CD4-positive, alpha-beta T cell treated with Interleukin-10 for 1 hour (primary cell): ENCODE measurements at places on chromosomes 4 and X.

GRCh38 chr4:144754562-144755410, 108.8 kb downstream of the HHIP start:
- no peak for DNase-seq

DNA sequence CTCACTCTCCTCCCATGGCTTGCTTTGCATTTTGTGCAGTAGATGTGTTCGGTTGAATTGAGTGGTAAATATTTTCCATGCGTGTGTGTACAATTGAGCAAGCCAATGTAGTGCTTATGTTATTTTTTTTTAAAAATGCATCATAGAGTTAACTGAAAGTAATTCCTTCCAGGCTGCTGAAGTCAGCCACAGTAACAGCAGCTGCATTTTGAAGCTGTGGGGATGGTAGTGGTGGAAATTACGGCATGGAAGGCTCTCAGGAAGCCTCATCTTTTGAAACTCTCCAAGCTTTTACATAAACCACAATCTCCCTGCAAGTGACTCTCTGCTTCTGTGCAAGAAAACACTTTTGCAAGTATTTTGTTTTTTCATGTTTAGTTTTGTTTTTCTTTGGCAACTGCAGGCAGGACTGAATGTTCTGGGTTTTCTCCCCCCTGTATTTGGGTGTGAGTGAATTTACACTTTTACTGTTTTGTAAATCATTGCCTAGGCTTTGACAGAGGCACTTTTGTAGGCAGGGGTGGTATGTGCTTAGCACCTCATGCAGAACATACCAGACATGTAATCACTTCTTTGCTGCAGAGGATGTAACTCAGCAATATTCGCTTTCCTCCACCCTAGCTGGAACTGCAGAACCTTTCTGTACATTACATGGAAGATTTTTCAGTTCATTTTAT, 56.2 kb downstream of the LRRC66 start:
- DNase-seq = no peak

GRCh38 chr4:165874791-165875371, 1.8 kb downstream of the TLL1 start:
- no peak for DNase-seq

- DNase-seq = no peak
These were observed 85.9 kb downstream of the GATB start for GRCh38 chr4:151674804-151675391.

DNA sequence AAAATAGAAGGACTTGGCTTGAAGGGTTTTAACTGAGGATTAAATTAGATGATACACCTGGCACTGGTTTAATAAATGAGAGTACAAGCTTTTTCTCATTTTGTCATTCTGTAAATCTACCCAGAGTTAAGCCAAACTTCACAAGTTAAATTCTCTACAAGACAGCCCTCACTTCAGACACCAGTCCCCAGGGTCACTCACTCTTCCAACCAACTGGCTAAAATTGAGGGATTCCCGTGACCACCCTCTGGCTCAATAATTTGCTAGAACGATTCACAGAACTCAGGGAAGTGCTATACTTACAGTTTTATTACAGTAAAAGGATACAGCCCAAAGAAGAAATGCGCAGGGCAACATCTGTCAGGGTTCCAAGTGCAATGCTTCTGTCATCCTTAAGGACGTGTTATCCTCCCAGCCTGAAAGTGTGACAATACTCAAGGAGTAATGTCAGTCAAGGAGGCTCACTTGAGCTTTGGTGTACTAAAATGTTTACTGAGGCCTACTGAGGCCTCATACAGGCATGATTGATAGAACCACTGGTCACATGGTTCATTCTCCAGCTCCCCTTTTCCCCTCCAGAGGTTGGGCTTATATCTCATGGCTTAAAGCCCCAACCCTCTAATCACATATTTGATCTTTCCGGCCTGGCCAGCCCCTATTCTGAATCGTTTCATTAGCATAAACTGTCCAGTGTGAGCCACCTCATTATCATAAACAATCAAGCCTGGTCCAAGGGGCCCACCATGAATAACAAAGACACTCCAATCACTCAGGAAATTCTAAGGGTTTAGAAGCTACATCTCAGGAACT, 9.6 kb upstream of the TMSB4X start:
- no peak for DNase-seq

GRCh38 chr4:77025643-77026321, 50.0 kb downstream of the CCNI start:
- no peak for DNase-seq

DNA sequence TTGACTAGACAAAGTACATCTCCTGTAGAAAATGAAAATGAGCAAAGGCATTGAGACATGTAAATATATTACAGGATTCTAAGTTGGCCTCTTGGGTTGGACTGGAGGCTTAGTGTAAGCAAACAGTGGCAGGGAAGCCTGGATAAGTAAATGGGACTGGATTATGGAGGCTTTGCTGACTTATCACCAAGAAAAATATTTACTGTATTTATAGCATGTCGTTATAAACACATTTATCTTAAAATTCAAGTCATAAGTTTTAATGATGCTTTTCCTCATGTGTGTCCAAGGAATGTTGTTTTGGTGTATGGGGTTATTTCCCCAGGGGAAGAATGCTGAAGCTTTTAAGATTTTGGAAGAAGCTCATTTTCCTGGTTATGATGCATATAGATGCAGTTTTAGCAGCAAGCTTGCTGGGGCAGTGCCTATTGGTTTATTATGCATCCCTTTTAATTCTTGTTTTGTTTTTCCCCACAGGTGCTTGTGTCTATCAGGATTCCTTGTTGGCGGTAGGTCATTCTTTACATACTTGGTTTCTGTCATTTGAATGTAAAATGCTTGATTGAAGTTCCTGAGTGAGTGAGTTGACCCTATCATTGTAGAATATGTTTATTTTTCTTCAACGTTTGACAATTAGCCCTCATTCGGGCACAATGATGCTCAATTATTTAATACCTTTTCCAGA, 8.5 kb downstream of the FRAS1 start:
- DNase-seq = no peak

- no peak for DNase-seq
These were observed 2.3 kb upstream of the RNF212 start for GRCh38 chr4:1115528-1116293.

DNA sequence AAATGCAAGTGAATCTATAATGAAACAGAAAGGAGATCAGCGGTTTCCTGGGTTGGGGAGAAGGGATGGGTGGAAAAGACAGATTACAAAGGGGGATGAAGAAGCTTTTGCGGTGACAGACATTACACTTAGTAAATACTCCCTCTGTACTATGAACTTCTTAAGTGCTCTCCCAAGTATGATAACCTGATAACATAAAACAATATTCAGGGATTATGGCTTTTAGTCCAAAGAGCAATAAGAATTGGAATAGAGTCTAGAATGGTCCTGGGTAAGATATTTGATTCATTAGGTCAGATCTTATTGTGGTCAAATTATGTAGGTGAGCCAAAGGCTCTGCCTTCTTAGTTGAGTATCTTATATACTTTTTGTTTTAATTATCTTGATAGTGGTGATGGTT, 9.2 kb downstream of the LRRC66 start:
- DNase-seq = no peak

- no peak for DNase-seq
These were observed 274.1 kb upstream of the MAGEB2 start for GRCh38 chrX:29941287-29941686.

DNA sequence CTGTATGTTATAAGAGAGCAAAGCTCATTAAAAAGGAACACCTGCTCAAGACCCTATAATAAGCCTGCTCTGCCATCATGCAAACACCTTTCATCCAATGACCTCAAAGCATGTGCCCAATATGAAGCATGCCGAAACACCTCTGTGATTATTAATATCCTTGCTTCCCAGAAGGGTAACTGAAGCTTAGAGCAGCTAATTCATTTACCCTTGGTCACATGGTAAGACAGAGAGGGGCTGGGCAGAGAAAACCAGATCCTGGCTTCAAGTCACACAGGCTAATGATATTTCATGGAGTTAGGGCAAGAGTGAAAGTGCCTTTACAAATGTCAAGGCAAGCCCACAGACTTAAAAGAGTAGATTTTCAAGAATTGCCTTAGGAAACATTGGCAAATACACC, 5.6 kb downstream of the AMOT start:
- no peak for DNase-seq

DNA sequence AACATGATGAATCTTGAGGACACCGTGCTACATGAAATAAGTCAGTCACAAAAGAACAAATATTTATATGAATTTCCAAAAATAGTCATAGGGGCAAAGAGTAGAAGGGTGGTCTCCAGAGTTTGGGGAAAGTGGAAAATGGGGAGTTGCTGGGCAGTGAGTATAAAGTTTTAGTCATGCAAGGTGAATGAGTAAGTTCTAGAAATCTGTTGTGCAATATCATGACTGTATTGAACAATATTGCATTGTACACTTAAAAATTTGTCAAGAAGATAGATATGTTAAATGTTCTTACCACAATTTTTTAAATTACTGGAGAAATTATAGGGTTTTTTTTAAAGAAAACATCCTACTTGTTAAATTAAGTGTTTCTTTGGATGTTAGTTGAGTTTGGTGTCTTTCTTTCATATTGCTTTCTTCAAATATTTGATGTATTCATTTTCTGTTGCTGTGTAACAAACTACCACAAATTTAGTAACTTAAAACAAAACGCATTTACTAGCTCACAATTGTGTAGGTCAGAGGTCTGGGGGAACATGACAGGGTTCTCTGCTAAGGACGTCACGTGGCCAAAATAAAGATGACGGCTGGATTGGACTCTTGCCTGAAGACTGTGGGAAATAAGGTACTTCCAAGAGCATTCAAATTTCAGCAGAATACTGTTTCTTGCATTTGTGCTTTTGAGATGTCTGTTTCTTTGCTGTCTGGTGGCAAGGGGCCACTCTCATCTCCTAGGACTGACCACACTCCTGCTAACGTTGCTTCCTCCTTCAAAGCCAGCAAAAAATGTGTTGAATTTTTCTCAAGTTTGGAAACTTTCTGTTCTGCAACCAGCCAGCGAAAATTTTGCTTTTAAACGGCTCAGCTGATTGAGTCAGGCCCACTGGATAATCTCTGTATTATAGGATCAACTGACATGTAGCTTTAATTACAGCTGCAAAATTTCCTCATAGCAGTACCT, 76.7 kb downstream of the CPEB2 start:
- no peak for DNase-seq

DNA sequence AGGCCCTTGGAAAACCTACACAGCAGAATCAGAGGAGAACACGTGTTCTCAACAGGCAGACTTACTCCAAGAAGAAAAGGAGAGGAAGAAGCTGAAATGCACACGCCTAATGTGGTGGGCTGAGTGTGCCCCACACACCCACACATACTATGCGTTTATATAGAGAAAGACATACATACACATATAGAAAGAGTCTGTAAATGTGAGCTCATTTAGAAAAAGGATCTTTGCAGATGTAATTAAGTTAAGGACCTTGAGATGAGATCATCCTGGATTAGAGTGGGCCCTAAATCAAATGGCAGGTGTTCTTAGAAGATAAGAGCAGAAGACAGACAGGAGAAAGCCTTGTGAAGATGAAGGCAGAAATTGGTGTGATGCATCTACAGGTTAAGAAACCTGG, 87.2 kb upstream of the KLF3 start:
- no peak for DNase-seq

DNA sequence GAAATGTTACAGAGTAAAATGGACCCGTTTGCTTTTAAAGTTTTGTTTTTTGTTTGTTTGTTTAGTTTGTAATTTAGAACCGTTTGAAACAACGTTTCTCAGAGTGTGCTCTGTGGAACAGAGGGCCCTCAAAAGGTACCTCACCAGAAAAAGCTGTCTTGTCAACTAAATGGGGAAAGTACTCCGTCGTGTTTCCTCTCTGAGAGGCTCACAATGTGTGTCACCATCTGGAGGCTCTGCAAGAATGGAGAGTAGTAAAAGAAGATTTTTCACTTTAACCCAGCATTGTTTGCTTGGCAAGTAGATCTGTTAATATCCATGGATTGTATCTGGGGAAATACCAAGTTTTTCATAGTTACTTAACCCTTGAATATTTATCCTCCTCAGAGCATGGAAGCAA, 1.5 kb upstream of the ENPEP start:
- no peak for DNase-seq

GRCh38 chrX:118156254-118156952, 39.8 kb upstream of the KLHL13 start:
- no peak for DNase-seq

- DNase-seq = no peak
These were observed 13.7 kb downstream of the IRF2 start for GRCh38 chr4:184460499-184461285.

DNA sequence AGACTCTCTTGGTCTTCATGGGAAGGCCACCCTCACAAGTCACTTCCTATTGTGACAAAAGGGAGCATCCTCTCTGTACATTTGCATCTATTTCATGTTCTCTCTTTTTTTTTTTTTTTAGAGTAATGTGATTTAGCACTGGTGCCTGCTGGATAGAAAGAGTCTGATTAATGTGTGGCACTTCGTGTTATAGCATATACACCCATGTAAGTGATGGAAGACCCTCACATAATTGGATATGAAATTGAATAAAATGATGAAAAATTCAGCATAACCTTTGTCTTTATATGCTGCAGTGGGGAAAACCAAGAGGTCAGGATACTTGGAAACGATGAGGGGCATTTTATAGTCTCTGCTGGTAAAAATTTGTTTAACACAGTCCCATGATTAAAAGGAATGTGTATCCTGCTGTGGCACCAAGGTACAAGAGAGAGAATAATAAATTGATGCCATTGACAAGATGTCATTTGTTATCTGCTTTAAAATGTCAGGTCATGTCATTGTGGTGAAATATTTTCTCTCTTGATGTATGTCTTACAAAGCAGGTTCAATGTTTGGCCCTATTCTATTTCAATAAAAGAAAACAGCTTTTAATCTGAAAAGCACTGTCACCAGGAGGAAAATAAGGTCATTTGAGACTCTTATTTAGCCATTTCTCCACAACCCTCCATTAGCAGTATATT, 1115.4 kb downstream of the STPG2 start:
- DNase-seq = no peak

DNA sequence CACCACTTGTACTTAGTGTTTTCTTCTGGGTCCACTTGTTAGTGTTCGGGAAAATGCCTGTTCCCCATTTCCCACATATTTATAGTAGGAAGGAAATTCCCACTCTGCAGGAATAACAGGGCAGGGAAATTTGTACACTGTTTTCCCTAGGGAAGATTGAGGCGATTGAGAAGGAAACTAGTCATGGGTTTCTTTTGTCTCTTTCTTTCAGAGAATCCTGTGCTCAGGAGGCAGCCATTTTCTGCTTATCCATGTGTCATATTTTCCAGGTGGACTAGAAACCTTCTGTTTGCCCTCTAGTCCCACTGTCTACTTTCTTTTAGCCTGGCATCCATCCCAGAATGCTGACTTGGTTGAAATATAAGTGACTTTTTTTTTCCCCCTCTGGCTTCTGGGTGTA, 299.1 kb upstream of the ANKRD50 start:
- DNase-seq = no peak

GRCh38 chr4:163611182-163611581, 116.7 kb downstream of the TMA16 start:
- no peak for DNase-seq

DNA sequence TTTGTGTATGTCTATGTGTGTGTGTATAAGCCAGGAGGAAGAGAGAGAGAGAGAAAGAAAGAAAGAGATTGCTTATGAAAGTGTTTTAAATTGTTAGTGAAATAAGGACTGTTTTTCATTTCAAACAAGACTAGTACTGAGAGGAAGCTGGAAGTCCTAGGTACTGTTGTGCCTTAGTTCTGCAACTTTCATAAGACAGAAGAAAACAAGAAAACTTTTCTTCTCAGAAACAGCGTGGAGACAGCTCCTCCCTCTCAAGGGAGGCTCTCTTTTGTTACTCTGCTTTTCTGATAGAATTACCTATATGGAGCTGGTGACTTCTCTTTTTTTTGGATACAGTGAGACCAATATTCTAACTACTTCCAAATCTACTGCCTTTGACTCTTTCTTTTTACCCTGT, 62.5 kb downstream of the BANK1 start:
- DNase-seq = no peak

GRCh38 chr4:129336457-129337227, 240.7 kb downstream of the C4orf33 start:
- no peak for DNase-seq
